ENCODE measurements at places on chromosomes 5 and 9.

DNA sequence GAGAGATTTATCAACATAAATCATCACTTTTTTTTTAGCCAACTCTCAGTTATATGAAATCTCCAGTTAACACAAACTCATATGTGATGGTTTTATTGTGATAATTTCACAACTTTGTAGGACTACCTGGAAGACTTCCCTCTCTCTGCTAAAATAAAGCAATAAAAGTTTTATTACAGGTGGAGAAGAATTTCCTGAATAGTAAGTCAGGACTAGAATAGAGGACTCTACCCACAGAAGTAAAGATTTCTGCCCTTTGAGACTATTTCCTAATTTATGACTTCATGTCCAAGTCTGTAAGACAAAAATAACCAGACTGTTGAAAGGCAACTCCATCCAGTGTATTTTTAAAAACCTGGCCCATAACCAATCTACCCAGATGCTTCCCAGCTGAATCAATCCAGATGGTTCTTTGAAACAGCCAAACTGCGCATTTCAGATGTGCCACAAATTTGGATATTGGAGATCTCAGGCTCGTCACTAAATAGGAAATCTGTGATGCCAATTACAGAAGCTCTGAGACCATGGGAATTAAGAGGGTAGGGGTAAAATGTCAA lies 234.0 kb upstream of the NMUR2 start:
- DNase-seq, result no peak

- DNase-seq, result no peak
Observed at GRCh38 chr5:158951436-158952247, 148.1 kb downstream of the EBF1 start.

DNA sequence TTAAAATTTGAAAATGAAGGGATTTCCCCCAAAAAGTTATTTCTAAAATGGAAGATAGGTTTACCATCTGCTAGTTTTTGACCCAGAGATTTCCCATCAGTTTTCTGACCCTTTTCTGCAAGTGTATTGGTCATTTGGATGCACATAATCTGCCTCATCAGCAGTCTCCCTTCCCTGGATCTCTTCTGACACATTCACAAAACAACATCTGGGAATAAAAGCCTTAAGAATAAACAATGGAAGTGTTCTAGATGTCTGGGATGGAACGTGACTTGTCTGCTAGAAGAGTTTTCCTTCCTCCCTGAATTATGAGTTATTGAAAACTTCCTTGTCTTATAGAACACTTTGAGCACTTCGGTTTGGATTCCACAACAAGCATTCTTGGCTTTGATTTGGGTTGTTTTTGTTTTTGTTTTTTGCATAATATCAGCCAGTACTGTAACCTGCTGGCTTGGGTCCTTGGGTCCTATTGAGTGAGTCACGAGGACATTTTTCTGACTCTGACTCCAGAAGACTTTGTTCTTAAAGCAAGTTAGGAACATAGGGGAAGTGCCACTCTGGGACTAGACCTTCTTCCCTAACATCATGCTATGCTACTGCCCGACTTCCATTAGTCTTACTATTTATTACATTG lies 18.2 kb upstream of the ESM1 start:
- DNase-seq, result no peak

DNA sequence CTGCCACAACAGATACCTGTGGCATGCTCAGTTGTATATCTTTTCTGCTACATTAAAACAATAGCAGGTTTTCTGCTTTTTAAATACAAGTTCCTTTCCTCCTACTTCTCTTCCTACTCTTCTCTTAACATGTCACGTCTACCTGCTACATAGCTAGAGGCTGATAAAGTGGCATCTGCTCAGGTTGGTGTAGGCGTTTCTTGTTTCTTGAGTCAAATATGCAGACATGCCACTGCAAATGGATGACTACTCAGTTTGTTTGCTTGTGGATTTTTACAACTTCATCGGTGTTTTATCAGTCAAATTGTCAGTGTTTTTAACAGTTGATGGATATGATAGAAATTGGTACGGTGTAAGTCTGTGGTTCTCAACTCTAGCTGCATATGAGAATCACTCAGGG lies 525.7 kb downstream of the TLE4 start:
- DNase-seq, result no peak
